ENCODE measurements at places on chromosomes 1 and 21.

GRCh38 chr1:110243574-110243973, 33.5 kb downstream of the KCNC4 start:
- no peak for DNase-seq

GRCh38 chr21:37364722-37365121, 1.9 kb upstream of the DYRK1A start:
- DNase-seq = no peak

DNA sequence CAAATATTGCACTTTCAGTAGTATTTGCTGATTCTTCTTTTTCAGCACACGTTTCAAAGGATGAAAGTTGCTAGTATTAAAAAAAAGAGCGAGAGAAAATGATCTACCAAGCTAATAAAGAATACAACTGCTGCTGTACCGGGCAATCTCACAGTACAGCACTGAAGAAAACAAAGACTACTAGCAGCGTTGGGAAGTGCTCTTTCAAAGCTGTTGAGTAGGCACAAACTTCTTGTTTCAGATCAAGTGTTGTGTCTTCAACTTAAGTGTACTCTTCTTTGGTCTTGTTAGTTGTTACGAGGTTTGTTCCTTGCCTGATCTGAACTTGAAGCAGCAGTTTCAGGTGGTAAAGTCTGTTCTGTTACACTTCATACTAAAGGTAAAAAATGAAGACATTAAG, 7.9 kb downstream of the CSDE1 start:
- DNase-seq = no peak

GRCh38 chr1:2415801-2416208, 3.4 kb upstream of the PEX10 start:
- peak; percentile 61 for DNase-seq

GRCh38 chr1:75725266-75725665, 757 bp downstream of the ACADM start:
- DNase-seq = no peak

- DNase-seq = no peak
Measured at GRCh38 chr21:44758781-44759627, 42.6 kb downstream of the UBE2G2 start.

DNA sequence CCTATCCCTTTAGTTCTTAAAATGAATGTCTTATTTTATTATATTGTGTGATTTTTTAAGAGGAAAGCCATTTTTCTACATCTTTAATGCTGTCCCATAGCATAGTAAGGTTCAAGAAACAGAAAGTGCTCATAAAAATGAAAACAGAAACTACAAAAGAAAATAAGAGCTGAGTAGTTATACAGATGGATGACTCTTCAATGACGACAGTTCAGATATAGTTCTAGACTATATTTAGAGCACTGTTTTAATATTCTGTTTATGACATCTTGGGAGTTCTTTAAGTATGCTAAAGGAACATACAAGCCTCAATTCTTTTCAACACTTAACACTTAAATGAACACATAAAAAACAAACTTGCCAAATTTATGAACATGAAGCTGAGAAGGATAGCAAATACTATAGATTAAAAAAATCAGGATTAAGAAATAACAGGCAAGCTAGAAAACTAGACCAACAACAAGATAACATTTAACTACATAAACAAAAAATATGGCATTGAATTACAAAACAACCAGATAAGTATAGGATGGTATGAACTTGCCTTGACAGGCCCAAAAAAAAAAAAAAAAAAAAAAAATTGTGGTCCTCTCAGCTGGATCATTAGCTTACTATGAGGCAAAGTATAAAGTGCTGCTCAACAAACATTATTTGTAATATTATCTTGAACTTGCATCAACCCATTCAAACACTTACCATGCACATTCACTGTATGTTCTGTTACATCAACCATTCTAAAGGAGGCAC, 87.9 kb downstream of the ZZZ3 start:
- DNase-seq = no peak

GRCh38 chr1:204287466-204287891, 72.2 kb downstream of the PLEKHA6 start:
- no peak for DNase-seq
